ENCODE measurements at places on chromosomes 13 and 19.

GRCh38 chr19:10603084-10603872, 16.2 kb upstream of the AP1M2 start:
- peak; percentile 26 for DNase-seq

- no peak for DNase-seq
These were observed 4.5 kb upstream of the CFAP97D2 start for GRCh38 chr13:114174529-114174961.

DNA sequence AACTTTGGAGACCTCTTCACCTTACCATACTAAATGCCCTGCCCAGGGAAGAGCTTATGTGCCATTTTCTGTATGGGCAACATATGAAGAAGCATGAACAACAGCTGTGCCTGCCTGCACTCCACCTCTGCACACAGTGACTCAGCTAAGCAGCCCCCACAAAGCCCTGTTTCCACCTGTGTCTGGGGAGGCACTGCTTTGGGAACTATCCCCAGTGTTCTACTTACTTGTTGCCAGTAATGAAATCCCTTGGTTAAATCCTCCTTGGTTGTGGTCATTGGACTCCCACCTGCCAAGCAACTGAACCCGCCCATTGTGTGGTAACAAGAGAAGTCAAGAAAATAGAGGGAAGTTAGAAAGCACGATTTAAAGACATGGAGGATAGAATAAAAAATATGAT, 84.6 kb downstream of the NALCN start:
- no peak for DNase-seq

GRCh38 chr19:40360708-40361241, 12.3 kb downstream of the PLD3 start:
- DNase-seq: no peak

DNA sequence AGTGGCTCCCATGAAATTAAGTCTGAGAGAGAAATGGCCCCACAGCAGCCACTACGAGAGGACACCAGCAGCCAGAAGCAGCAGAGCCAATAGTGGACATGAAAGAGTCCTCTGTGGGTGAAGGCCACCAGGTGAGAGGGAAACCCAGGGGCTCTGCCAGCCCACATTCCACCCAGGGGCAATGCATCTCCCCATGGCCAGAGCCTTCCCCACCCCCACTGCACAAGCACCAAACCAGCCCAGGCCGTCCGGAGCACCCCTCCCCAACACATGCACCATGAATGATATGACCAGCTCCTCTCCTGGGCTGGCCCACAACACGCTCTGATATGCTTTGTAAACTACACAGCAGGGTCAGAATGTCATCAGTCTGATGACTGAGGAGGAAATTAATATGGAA, 66.9 kb downstream of the TSHZ3 start:
- DNase-seq: no peak
